ENCODE measurements at places on chromosomes 16 and 17. TPM values are rescaled to one million over a fixed set of nuclear protein-coding genes. Genes with fewer than 3 reads are reported as not detected.

The SECTM1 gene
- total RNA-seq, result 5.3 TPM

The WIPI1 gene
- total RNA-seq, result 53.5 TPM

The NOD2 gene
- 0.05 TPM for total RNA-seq

The MPV17L gene
- total RNA-seq, result not detected

The TRPV3 gene
- not detected for total RNA-seq

The CLEC18B gene
- total RNA-seq, result not detected

The ABAT gene
- 4.4 TPM for total RNA-seq

The TSNAXIP1 gene
- total RNA-seq, result 0.03 TPM

The HSD17B1 gene
- total RNA-seq, result 1.5 TPM

DNA sequence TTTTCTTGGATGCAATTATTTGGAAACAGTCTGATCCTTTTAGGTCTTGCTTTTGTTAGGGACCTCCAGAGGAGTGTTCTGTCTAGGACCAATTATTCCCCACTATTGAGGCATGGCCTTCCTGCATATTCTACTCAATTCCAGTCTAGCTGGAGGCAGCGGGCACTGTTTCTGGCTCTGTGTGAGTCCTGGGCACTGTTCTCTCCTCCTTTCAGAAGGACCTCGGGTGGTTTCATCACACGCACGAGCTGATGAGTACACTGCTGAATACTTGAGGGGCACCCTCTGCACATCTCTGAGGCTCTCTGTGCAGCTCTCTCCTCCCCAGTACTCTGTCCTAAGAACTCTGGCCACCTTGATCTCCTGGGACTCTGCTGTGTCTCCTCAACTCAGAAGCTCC is 30.7 kb downstream of the DYNLL2 start:
- no peaks in the 10 kb centered on the region for H3K4me1 ChIP-seq
- DNase-seq, result no peak
- H3K36me3 ChIP-seq, result no peaks in the 10 kb centered on the region
- peaks cover 7% of the 10 kb centered on the region for H3K27me3 ChIP-seq
- no peak overlapping the region for H3K27ac ChIP-seq

DNA sequence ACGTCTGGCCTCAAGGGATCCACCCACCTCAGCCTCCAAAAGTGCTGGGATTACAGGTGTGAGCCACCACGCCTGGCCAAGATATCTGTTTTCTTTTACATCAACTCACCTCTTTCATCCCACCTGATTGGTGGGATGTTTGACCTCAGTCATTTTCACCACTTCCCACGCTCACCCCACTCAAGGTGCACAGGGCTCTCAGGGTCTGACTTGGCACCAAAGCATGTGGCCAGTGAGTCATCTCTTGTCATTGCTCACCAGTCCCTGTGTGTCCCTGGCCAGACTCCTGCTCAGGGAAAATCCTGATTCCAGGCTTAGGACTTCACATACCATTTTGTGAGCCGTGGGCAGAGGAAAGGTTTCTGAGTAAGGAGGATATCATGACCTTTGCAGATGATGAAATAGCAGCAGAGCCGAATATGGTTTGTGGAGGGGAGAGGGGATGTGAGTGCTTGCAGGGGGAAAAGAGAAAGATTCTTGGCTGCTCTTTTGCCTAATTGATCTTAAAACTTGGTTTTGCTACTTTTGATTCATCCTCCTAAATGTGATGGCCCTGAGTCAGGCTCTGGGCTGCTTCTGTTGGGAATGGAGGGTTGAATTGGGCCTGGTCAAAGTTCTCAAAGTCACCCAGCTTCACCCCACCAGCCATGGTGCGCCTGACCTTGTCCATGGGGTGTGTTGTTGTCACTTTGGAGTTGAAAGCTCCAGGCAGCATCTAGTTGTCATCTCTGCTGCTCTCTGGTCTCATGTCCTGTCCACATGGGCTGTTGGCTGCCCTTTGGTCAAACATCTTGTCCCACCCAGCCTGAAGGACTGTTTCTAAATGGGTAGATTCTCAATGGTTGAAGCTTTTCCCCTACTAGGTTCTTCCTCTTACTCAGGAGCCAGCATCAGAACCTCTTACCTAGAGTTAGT is 6.0 kb upstream of the KCNH6 start:
- H3K27me3 ChIP-seq, result peaks cover 6% of the 10 kb centered on the region
- no peaks in the 10 kb centered on the region for H3K36me3 ChIP-seq
- peak; percentile 44 for DNase-seq
- no peak overlapping the region for H3K4me3 ChIP-seq
- H3K27ac ChIP-seq, result no peak overlapping the region

GRCh38 chr16:77304877-77305276 is 105.7 kb downstream of the SYCE1L start:
- H3K36me3 ChIP-seq, result no peaks in the 10 kb centered on the region
- no peak overlapping the region for H3K4me3 ChIP-seq
- H3K27ac ChIP-seq, result no peak overlapping the region
- peaks cover 31% of the 10 kb centered on the region for H3K4me1 ChIP-seq

DNA sequence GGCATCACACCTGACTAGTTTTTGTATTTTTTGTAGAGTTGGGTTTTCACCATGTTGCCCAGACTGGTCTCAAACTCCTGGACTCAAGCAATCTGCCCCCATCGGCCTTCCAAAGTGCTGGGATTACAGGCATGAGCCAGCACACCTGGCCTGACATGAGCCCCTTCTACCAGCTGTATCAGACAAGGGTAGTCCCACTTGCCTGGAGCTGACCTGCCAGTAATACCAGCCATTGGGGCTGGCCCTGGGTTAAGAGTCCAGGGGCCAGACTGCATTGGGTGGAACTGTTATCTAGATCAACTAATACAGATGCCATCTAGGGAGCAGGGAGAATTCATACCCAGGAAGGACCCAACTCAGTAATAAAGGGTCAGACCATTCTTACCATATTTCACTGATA is 28.1 kb downstream of the WSB1 start:
- H3K27ac ChIP-seq, result no peak overlapping the region
- no peak overlapping the region for H3K4me3 ChIP-seq
- no peak for DNase-seq
- H3K4me1 ChIP-seq, result no peaks in the 10 kb centered on the region
- peaks cover 10% of the 10 kb centered on the region for H3K36me3 ChIP-seq

- H3K4me3 ChIP-seq, result no peak overlapping the region
- H3K4me1 ChIP-seq, result no peaks in the 10 kb centered on the region
- no peak for DNase-seq
- no peak overlapping the region for H3K27ac ChIP-seq
- no peaks in the 10 kb centered on the region for H3K36me3 ChIP-seq
These were observed 14.7 kb upstream of the XYLT2 start for GRCh38 chr17:50331085-50331791.

GRCh38 chr16:83682116-83682867 is 125.5 kb upstream of the HSBP1 start:
- no peaks in the 10 kb centered on the region for H3K27me3 ChIP-seq
- peak; percentile 62 for DNase-seq
- peak overlapping the region; percentile 51 for H3K27ac ChIP-seq
- no peaks in the 10 kb centered on the region for H3K36me3 ChIP-seq
- H3K4me3 ChIP-seq, result no peak overlapping the region

GRCh38 chr16:28974007-28974436 is 556 bp upstream of the SPNS1 start:
- peaks cover 23% of the 10 kb centered on the region for H3K36me3 ChIP-seq
- H3K4me3 ChIP-seq, result peak overlapping the region; percentile 81
- H3K4me1 ChIP-seq, result peaks cover 11% of the 10 kb centered on the region
- H3K27me3 ChIP-seq, result no peaks in the 10 kb centered on the region
- DNase-seq, result peak; percentile 77
- peak overlapping the region; percentile 62 for H3K27ac ChIP-seq

GRCh38 chr16:11977376-11978041 is 975 bp downstream of the SNX29 start:
- no peak overlapping the region for H3K27ac ChIP-seq
- peaks cover 22% of the 10 kb centered on the region for H3K4me1 ChIP-seq
- DNase-seq, result peak; percentile 55
- no peaks in the 10 kb centered on the region for H3K27me3 ChIP-seq
- H3K4me3 ChIP-seq, result peak overlapping the region; percentile 67

- H3K4me1 ChIP-seq, result peaks cover 54% of the 10 kb centered on the region
- peak overlapping the region; percentile 35 for H3K27ac ChIP-seq
- H3K4me3 ChIP-seq, result no peak overlapping the region
- DNase-seq, result peak; percentile 52
These were observed 56.3 kb downstream of the CREBBP start for GRCh38 chr16:3824121-3824795.
